Activated T-helper 1 cell treated with anti-CD3 and anti-CD28 coated beads, Interleukin-12 subunit alpha, Interleukin-12 subunit beta, Interleukin-2, Interleukin-4 antibody, amounts not matched to agents 30 ng/mL and 10 ng/mL and 1 ng/mL, durations not matched to agents 14 hours and 24 hours and 36 hours (primary cell): ENCODE measurements at places on chromosomes 1 and 21.

DNA sequence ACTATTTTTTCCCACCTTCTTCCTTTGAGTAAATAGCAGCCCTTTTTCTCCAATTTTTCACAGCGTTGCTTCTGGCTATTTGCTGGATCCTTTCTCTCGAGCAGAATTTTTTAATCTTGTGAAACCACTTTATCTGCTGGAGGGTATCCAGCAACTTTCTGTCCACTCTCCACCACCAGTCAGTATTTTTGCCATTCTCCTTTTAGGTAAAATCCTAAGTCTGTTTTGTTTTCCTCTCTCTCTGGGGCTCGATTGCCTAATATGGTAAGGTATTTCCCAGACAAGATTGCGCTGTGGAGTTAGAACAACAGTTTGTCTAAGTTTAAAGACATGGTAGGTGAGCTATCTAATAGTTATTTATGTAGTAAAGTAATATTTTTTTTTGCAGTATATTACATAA is 156.9 kb downstream of the PPP1R12B start:
- no peak for DNase-seq

GRCh38 chr21:27026501-27026900 is 59.6 kb upstream of the ADAMTS5 start:
- no peak for DNase-seq

DNA sequence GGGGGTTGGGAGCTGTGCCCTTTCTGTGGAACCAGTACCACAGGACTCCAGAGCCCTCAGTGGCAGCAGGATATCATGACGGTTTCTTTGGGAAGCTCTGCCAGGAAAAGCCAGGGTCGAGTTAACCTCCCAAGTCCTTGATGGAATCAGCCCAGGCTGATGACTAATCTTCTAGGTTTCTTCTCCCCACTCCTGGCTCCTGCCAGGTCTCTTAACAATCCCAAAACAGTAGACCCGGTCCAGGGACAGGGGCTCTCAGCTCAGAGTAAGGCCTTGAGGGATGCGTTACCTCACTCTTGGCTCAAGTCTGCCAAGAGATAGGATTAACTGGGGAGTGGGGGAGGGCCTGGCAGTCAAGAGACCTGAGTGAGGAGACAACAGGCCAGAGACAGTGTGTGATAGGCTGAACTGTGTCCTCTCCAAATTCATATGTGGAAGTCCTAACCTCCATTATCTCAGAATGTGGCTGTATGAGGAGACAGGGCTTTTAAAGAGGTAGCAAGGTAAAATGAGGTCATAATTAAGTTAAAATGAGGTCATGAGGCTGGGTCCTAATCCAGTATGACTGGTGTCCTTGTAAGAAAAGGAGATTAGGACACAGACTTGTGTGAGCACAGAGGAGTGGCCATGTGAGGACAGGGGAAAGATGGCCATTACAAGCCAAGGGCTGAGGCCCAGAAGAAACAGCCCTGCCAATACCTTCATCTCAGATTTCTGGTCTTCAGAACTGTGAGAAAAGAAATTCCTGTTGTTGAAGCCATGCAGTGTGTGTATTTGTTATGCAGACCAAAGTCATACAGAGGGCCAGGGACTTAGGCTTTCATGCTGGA is 95.0 kb downstream of the BEND5 start:
- DNase-seq, result no peak

GRCh38 chr1:206945779-206946178 is 487 bp downstream of the PIGR start:
- no peak for DNase-seq

GRCh38 chr1:1161683-1162079 is 12.0 kb upstream of the TTLL10 start:
- DNase-seq, result no peak
